Kidney epithelial cell (primary cell): ENCODE measurements at places on chromosomes 6 and 20. TPM values are rescaled to one million over a fixed set of nuclear protein-coding genes. Genes with fewer than 3 reads are reported as not detected.
A peak's percentile ranks its signal among the peaks of the same experiment; 100 is the strongest.

The SPATA25 gene
- total RNA-seq, result 0.21 and 0.25 TPM in 2 replicates

The SS18L1 gene
- total RNA-seq, result 9.6 and 15.9 TPM in 2 replicates

The CST2 gene
- total RNA-seq, result 2.6 and 7.0 TPM in 2 replicates

The RIPOR3 gene
- total RNA-seq, result 0.08 and 0.41 TPM in 2 replicates

The F13A1 gene
- 1.6 and 2.1 TPM in 2 replicates for total RNA-seq

The SALL4 gene
- total RNA-seq, result 4.4 and 5.3 TPM in 2 replicates

The GHRH gene
- total RNA-seq, result not detected in 2 replicates

The CLPSL2 gene
- not detected in 2 replicates for total RNA-seq

The SIRPB2 gene
- not detected in 2 replicates for total RNA-seq

The TCP11 gene
- 0.41 TPM in 1 of 2 replicates, not detected in the other for total RNA-seq

- DNase-seq, result no peak
Measured at GRCh38 chr20:4076671-4077070, 61.3 kb upstream of the RNF24 start.

DNA sequence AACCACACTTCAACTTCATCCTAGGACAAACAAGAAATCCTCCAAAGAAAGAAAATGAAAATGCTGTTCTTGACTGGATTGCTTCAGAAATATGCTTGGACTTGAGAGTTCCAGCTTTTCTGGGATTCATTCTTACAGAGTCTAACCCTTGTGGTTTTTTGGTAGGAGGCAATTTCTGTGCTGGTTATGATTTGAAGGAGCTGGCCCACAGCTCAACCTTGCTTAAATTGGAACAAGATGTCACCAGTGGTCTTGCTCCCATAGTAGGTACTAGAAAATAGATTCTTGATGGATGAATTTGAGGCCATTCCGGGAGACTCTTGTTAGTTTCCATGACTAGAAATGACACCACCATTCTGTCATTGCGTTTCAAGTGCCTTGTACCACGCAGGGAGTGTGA is 54.3 kb upstream of the BMP6 start:
- DNase-seq, result no peak

DNA sequence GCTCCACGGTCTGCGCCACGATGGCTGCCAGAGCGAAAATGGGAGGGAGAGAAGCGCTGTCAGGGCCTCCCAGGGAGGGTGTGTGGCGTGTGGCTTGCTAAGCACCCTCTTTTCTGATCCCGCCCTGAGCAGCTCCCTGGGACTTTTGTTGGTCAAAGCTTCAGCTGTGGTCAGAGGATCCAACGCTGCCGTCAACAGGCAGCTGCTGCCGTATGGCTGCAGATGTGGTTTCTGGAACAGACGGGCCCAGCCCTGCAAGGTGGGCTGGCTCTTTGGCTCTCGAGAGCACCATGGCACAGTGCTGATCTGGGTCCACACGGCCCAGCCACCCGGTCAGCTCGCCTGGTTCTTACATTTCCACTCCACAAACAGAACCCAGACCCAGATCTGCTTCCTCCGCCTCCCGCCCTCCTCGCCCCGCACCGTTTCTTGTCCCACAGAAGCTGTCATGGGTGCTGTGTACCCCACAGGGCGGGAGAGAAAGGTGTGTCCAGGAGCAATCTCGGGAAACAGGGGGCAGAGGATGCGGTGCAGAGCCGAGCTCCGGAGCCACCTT is 86.0 kb upstream of the BHLHE23 start:
- no peak for DNase-seq

DNA sequence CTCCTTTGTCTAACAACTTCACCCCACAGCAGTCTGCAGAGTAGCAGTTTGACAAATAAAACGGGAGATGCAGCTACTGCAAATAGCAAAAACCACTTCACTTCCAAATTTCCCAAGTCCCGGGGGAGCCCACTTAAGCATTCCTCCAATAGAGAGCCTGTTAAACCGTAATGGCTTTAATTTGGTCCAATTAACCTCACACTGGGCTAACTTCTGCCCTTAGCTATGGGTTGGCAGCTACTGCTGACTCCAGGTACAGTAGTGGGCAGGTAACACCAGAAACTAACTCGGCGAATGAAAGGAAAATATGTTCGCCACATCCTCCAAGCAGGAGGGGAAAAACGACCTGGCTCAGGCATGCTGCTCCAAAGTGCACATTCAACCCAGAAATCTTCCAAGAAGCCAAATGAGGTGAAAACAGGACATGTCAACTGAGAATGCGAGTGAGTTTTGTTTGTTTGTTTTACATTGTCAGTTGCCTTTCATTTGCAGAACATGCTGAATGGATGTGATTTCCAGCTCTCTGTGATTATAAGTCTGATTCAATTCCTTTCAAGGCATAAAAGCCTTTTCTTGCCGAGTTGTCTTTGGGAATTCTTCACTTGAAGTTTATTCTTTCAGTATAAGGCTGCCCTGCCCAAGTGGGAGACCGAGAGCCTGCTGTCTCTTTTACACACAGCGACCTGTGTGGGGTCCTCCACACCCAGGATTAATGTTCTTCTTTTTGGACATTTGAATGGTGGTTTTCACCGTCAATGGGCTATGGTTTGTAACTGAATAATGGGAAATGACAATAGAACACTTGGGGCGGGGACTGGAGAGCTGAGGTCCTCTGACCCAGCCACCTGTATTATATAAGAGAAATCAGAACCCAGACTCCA is 117.3 kb upstream of the ARMC2 start:
- DNase-seq, result no peak

GRCh38 chr6:76166297-76166696 is 93.8 kb upstream of the IMPG1 start:
- no peak for DNase-seq

DNA sequence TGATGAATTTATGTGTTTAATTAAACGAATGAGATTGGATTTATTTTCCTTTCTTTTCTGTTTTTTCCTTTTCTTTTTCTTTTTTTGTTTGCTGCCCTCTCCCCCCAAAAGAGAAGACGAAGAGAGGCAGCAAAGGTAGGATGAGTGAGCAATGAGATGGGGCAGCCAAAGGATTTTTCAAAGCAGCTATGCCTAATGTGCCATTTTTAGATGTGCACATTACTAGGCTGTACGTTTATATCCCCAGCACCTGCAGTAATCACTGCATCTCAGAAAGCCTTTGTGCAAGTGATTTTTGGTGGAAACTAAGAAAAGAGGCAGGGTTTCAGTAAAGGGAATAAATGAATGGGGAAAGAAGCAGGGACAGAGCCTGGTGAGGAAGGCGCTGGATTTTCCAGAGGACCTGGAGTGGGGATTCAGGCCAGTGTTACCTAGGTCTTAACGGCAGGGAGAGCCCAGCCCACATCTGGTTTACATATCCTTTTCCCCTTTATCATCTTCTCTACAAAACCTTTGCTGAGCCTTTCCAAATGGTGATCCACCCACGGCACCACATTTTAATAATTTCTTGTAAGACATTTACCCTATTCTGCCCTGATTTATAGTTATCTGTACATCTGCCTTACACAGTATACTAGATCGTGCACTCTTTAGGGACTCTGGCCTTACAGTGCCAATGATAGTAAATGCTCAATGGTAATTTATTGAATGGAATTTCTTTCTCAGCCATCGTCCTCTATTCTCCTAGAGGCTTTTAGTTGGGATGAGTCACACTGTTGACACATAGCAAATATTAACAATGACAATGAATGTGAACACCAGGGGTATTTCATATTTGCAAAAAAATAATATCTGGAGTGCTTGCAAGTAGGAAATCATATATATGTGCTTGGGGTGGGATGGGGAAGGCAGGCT is 38.3 kb upstream of the ATXN1 start:
- DNase-seq, result no peak

DNA sequence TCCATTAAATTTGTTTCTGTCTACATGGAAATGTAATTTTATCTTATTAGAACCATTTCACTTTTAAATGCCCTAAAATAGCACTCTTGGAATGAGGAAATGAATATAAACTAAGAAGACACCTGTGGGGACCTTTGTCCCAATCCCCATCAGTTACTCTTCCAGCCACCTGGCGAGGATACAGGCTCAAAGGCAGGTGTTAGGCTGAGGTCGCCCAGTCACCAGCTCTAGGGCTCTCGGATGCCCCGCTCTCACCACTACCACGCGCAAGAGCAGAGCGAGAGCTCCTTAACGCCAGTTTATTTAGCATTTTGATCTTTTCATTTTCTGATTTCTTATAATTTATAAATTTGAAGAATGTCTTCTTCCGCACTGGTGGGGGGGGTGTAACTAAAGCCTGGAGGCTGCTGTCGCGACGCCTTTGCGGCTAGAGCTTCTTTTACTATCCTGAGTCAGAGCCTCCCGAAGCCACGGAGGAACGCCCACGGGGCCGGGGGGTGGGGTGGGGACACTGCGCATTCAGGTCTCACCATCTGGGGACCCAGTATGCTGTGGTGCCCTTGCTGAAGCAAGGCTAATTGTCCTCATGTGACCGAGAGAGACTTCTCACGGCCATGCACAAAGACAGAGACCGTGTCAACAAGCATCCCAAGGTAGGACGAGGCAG is 38.7 kb upstream of the AFDN start:
- no peak for DNase-seq

DNA sequence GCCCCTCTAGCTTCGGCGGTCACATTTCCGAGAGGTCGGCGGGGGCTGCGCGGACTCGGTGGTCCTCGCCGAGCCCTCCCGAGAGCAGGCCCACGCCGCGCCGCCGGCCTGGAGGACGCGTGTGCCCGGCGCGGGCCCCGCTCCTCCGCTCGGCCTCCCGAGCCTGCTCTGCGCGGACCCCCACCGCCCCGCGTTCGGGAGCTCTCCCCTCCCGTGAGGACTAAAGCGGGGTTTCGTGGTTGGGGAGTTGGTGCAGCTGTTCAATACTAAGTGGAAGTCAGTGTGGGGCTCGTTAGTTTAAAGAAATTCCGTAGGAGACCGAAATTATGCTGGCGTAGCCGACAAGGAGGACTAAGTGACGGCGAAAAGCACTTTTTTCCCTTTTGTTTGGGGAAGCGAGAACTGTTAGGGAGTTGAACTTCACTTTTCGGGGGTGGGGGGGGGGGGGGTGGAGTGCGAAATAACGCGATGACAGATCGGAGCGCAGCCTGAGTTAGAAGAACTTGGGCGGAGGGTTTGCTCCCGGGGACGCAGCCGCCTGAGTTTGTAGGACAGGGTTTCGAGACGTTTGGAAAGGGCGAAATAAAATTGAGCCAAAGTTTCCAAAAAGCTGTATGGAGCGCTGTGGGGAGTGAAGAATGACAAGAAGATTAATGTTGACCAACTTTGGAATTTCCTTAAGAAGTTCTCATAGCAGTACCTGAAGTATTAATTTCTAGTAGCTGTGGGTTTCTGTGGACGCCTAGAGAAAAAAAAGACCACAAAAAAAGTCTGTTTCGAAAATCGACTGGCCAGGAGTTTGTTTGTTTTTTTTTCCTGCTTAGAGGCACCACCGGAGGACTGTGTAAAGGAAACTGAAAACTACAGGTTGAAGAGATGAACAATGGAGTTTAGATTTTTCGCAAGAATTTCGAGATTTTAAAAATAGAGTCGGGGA is 1.4 kb downstream of the QKI start:
- no peak for DNase-seq

DNA sequence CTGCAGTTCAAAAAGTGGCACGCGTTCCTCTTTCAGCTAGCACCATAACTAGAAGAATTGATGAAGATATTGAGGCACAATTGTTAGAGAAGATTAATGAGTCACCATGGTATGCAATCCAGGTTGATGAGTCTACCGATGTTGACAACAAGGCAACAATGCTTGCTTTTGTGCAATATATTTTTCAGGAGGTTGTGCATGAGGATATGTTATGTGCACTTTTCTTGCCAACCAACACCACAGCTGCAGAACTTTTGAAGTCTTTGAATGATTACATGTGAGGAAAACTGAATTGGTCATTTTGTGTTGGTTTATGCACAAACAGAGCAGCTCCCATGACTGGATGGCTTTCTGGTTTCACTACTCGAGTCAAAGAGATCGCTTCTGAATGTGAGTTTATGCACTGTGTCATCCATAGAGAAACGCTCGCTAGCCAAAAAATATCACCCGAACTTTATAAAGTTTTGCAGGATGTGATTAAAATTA is 129.3 kb upstream of the SLC24A3 start:
- DNase-seq, result no peak

GRCh38 chr20:37095108-37095598 is 644 bp downstream of the RBL1 start:
- no peak for DNase-seq

DNA sequence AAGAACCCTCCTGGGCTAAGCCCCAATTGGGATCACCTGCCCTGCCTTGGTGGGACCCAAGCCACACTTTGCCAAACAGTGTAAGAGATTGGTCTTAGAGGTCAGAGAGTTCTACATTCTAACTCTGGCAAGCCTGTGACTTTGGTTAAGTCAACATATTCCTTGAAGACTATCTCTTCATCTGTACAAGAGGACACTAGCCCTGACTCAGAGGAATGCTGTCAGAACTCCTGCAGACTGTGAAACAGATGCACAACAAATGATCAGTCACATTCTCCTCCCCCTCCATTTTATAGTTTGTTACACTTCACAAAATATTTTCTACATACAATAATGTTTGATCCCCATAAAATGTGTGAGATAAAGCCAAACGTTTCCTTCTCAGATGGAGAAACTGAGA is 91.7 kb upstream of the EPB41L1 start:
- no peak for DNase-seq

- no peak for DNase-seq
Measured at GRCh38 chr6:139603581-139603980, 229.1 kb upstream of the CITED2 start.

DNA sequence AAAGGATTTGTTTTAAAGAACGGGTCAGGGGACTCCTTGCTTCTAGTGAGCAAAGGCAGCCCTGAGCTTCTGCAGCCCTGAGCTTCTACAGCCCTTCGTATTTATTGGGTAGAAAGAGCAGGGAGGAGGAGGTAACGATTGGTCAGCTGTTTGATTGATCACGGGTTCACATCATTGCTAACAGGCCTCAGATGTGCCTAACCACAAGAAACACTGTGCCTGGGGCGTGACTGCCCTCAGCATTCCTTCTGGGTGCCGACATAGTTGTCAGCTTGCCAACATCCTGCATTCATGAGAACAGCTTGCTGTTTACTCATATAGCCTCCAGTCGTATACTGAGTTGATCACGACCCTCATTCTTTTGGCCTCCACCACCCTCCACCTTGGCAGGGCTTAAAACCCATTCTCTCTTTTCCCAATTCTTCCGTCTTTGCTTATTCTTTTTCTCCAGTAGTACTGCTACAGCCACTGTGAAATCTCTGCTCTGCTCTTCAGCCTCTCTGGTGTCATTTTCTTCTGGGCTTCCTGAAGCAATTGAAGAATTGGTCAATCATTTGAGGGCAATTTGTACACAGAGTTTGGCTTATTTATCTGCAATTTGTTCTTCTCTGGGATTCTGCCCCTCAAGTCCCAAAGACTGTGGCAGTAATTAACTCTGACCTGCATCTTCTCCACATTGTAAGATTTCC is 25.4 kb upstream of the NOP56 start:
- DNase-seq, result peak; percentile 49
